ENCODE measurements at places on chromosomes 2 and 18.

- DNase-seq: no peak
Measured at GRCh38 chr2:199663157-199663556, 187.8 kb downstream of the FTCDNL1 start.

DNA sequence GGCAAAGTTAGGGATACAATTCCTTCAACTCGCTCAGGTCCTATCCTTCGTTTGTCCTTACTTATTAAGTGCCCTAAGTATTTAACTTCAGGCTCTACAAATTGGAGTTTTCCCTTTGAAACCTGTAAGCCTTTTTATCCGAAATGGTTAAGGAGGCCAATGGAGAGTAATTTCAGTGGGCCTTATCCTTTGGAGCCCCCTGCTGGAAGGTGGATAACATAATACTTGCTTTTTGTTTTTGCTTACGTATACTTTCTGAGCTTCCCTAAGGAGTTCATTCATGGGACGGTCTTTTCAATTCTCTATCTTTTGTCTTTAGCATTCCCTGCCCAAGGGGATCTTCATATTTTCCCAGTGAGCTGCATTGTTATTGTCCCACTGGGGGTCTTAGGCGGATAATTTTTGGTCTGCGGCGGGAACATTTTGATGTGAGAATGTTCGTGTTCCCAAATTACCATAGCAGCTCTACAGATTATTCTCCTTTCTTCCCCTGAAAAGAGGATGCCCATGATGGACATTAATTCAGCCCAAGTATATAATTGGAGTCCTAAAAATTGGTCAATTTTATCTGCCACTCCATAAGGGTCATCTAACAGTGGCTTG is 34.4 kb upstream of the TRAPPC8 start:
- no peak for DNase-seq

- no peak for DNase-seq
Measured at GRCh38 chr2:207330912-207331311, 165.2 kb upstream of the KLF7 start.

DNA sequence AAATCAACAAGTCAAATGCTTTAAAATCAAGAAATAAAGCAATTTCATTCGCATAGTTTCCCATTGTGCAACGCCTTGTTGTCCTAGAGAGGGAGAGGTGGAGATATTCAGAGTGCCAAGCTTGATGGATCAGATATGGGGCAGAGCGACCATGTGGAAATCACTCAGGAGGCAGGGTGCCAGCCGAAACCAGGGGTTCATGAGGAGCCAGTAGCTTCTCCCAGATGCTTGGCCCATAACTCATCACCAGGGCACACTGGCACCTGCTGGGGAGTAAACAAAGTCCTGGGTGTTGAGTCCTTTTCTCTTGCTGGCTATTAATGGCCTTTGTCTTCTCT is 53.0 kb upstream of the ASAP2 start:
- DNase-seq: no peak

- DNase-seq: no peak
Measured at GRCh38 chr18:1796636-1797035, 774.7 kb downstream of the METTL4 start.

- no peak for DNase-seq
Measured at GRCh38 chr2:120317916-120318315, 28.0 kb upstream of the INHBB start.

- DNase-seq: no peak
Measured at GRCh38 chr2:192195548-192196418, 1.1 kb upstream of the TMEFF2 start.

- DNase-seq: no peak
Measured at GRCh38 chr2:149164827-149165226, 126.3 kb downstream of the LYPD6B start.

- no peak for DNase-seq
Measured at GRCh38 chr18:55407774-55408535, 180.0 kb downstream of the TCF4 start.

DNA sequence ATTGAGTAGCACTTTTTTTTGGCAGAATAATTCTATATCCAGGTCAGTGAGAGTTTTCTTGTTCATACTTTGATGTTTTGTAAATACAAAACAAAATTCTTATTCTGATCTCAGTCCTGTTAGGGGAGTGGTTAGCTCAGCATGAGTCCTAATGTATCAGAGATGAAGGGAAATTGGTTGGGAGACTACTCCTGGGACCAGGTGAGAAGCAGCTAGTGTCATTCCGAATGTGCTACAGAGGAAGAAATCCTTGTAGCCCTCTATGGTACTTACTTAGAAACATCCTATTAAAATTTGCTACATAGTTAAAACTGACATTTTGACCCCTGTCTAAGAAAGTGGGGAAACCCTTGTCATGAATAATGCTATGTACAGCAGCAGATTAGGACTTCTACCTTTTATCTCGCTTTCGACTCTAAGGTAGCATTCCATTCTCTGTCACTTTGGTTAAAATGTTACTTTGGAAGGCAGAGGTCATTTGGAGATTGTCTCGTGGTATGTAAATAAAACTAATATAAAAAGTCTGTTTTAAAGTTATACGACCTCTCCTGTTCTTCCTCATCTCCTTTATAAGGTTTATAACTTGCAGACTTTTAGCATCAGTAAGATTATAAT is 65.8 kb downstream of the PARD3B start:
- no peak for DNase-seq

DNA sequence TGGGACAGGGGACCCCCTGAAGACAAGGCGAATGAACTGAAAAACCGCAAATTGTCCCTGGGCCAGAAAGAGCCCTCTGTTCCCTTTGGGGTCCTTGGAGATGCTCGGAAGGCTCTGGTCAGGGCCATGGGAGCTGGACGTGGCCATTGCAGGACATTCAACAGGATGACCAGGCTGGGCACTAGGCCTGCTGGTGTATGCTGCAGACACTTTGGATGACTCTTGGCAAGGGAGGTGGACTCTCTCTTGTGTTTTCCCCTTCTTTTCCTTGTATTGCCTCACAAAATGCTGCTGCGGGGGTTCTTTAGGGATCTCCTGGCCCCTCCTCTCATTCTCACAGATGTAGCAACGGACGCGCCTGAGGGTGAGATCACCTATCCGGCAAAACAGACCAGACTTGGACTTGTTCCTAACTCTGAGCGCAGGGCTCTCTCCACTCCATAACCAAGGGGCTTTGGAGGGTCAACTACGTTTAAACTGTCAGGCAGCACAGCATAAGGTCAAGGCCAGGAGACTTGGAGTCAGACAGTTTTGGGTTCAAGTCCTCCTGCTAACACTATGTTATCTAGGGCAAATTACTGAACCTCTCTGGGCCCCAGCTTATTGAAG is 41.8 kb upstream of the SH3RF3 start:
- DNase-seq: no peak

DNA sequence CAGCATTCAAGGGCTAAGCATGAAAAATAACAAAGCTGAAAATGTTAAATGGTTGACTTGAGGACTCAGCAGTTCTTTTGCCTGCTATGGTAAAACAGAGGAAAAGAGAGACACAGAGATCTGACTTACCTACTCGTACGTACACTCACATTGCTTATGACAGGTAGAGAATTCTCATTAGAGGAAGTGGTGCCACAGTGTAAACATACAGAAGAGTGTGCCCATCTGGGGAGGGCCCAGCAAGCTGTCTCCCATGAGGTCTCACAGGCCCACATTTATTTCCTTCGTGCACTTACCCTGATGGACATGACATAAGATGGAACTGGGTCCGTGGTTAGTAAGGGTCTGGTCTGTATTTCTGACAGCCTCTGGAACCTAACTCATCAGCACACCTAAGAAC is 729.1 kb downstream of the BCL11A start:
- no peak for DNase-seq

DNA sequence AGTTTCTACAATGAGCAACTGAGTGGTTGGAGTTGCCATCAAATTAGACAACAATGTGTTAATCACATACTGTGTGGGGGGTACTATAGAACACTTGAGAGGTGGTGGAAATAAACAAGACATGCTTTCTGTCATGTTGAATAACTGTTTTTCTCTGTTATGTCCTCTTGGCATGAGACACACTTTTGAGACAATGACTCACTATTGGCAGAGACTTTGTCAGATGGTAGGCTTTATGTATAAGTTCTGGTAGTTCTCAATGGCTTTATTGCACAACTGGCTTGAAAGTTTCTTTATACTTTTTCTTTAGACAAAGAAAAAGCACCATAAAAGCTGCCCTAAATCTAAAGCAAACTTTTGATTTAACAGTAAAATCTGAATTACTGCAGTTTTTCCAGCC is 578.7 kb downstream of the ADCYAP1 start:
- DNase-seq: no peak

GRCh38 chr2:30217644-30218337 is 13.5 kb upstream of the LBH start:
- DNase-seq: no peak

- no peak for DNase-seq
Measured at GRCh38 chr18:43847164-43848091, 570.1 kb upstream of the SYT4 start.

DNA sequence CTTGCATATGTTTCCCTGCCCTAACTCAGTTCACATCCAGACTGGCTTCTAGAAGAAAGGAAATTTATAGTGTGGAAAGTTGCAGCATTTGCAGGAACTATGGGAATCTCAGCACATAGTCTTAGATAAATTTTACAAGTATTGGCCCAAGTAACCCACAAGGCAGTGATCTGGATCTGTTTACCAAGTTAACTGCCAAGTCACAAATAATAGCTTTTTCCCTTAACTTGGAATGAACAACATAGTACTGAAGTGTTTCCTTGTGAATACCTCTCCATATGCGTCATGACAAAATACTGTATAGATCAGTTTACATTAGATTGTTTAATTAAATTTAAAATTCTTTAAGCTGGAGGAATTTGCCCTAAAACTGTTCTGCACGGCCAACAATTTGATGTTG is 255.8 kb upstream of the EPAS1 start:
- no peak for DNase-seq

- DNase-seq: no peak
Measured at GRCh38 chr2:204024503-204024902, 87.9 kb downstream of the ICOS start.

- no peak for DNase-seq
Measured at GRCh38 chr2:233810385-233810784, 32.3 kb downstream of the MROH2A start.

DNA sequence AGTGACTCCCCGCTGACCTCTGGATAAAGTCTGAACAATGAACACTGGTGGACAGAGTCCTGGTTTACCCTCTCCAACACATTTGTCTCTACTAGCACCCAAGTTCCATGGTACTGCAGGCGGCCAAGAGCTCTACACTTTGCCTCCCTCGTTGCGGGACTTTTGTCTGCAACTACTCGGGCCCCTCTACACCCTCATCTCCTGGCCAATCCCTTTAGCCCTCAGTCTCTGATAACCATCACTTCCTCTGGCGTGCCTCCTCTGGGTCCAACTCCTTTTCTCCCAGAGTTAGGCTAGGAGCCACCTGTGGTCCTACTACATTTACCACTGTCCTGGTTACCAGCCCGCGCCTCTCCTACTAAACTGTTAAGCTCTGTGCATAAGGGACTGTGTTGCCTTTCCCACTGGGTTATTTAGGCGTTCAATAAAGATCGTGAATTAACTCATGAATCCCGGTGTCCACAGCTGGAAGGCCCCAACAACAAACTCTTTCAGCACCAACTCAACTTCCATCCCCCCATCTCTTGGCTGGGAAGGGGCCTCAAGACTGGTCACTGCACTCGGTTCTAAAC is 757 bp downstream of the HDHD2 start:
- no peak for DNase-seq

- DNase-seq: no peak
Measured at GRCh38 chr2:71684226-71685072, 231.1 kb downstream of the DYSF start.

DNA sequence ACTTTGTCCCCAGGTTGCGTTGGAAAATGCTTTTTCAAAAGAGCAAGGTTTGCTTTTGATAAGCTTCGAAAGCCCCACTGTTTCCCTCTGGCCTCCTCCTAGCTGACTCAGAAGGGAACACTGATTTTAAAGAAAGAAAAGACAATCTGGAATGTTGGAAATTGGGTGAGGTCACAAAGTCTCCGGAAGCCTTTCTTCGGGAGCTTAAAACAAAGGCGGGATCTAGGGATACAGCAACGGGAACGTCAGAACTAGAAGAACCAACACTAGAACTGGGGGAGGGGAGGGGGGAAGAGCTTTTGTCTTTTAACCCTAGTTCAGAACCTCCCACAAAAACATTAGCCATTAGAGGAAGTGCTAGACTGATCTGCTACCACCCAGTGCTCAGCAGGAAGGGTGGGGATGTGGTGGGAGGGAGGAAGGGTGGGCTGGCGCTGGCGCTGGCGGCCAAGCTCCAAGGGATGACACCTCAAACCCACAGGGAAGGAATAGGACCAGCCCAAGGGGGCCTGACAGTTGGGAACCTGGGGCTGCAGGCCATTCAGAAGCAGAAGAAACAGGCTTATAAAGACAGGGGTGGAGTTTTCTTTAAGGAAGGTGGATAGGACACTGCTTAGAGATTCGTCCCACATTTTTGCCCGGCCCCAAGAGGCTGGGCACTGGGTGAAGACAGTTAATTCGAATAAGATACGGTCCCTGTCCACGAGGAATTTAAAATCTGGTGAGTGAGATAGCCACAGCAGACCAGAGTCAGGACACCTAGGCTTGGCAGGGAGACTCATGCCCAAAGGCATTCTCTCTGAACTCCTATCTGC is 1.7 kb downstream of the TMSB10 start:
- DNase-seq: peak; percentile 37

DNA sequence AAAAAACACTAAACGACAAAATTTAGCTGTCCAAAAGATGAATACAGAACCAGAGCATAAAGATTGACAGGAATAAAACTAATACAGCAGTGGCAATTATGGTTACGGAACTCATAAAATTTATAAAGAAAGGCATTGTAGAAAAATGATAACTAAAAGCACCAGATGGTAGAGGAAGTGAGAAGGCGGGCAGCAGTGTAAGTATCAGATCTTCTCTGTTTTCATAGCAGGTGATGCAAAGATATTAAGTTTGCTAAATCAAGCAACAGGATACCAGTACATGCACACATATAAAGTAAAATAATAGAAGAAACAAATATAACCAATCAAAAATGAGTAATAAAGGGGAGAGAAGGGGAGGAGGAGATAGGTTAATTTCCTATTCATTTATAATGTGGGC is 103.9 kb upstream of the MEX3C start:
- DNase-seq: no peak

DNA sequence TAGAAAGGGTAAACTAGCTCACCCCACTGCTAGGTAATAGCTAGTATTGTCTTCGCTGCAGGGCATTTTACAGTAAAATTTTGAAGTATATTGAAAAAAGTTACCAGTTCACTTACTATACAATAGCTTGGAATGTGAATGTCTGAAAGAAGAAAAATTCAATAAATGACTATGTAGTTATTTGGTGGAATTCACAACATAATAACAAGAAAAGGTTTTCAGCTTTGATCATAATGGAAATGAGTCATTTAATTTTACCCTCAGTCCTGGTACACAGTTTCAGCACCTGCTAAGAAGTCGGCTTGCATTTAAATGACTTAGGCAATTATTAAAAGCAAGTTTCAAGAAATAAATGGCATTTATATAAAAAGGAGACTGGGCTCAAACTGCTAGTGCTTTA is 90.4 kb downstream of the NUP35 start:
- no peak for DNase-seq
